NCI-H748 treated with DMSO at 0.1 percent for 48 hours (cell line): ENCODE measurements at places on chromosomes 2 and 18.

- DNase-seq = no peak
These were observed 10.5 kb downstream of the GDF7 start for GRCh38 chr2:20677301-20678085.

GRCh38 chr2:220280736-220281135 is 653.3 kb downstream of the SLC4A3 start:
- no peak for DNase-seq

DNA sequence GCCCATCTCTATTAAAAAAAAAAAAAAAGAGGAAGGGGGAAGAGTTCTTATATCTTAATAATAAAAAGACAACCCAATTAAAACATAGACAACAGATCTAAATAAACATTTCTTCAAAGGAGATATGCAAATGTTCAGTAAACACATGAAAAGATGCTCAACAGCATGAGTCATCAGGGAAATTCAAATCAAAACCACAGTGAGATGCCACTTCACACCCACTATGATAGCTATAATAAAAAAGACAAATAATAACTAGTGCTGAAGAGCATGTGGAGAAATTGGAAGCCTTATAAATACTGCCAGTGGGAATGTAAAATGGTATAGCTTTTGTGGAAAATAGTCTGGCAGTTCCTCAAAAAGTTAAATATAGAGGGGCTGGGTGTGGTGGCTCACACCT is 61.5 kb upstream of the CYP20A1 start:
- DNase-seq = no peak

- DNase-seq = no peak
These were observed 42.0 kb downstream of the ANKRD12 start for GRCh38 chr18:9178557-9178956.

- DNase-seq = no peak
These were observed 136.1 kb downstream of the PARD3B start for GRCh38 chr2:204681412-204681811.

GRCh38 chr18:56199580-56200330 is 438.6 kb downstream of the TXNL1 start:
- no peak for DNase-seq

DNA sequence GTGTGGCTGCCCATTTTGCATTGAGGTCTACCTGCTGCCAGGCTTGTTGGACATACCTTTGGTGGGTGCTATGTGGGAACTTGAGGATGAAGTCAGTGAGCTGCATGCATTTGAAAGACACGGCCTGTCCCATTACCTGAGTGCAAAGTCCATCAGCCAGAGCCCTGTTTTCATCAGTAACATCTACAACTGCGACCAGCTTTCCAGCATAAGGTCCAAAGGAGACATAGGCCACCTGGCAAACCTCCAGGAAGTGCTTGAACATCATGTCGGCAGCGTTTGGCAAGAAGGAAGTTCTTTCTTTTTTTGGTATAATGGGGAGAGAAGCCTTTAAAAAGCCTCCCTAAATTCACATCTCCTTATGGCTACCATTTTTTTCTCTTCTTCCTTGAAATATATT is 143.1 kb downstream of the FAM161A start:
- DNase-seq = no peak

GRCh38 chr18:64678048-64678447 is 529.2 kb upstream of the LINC00305 start:
- no peak for DNase-seq

- DNase-seq = no peak
These were observed 14.7 kb downstream of the KLF7 start for GRCh38 chr2:207151048-207151447.

- no peak for DNase-seq
These were observed 115.6 kb downstream of the LPIN1 start for GRCh38 chr2:11862049-11862448.
